A549 treated with Hydrocortisone at 1 μM for 4 hours (cell line): ENCODE measurements at places on chromosomes 13 and 19. TPM values are rescaled to one million over a fixed set of nuclear protein-coding genes. Genes with fewer than 3 reads are reported as not detected.

Gene KCNRG
- 0.50 to 0.93 TPM (median 0.76 TPM) in 5 replicates for total RNA-seq

Gene SYMPK
- 66.5 to 75.1 TPM (median 72.7 TPM) in 5 replicates for total RNA-seq

Gene ACER1
- total RNA-seq, result not detected in 5 replicates

Gene TTC9B
- 0.16 to 0.79 TPM (median 0.45 TPM) in 5 replicates for total RNA-seq

Gene F2RL3
- total RNA-seq, result 0.03 TPM in 1 of 5 replicates, not detected in the others

Gene UPF1
- total RNA-seq, result 38.3 to 42.6 TPM (median 41.3 TPM) in 5 replicates

Gene ZNF568
- 0.84 to 1.5 TPM (median 1.2 TPM) in 5 replicates for total RNA-seq

Gene ZNF382
- total RNA-seq, result 0.06 to 0.29 TPM (median 0.07 TPM) in 3 of 5 replicates, not detected in the others

Gene C13orf42
- not detected in 5 replicates for total RNA-seq

Gene RPS5
- total RNA-seq, result 2,190 to 2,596 TPM (median 2,481 TPM) in 5 replicates

Gene NPAS1
- 4.8 to 9.1 TPM (median 6.5 TPM) in 5 replicates for total RNA-seq

Gene KCNN4
- total RNA-seq, result 42.2 to 55.5 TPM (median 53.1 TPM) in 5 replicates

Gene OR10H1
- not detected in 5 replicates for total RNA-seq

Gene RFPL4A
- 0.38 to 1.1 TPM (median 0.84 TPM) in 5 replicates for total RNA-seq

Gene KL
- total RNA-seq, result 0.02 to 0.07 TPM (median 0.05 TPM) in 5 replicates

Gene LILRA1
- total RNA-seq, result not detected in 5 replicates

Gene RAB20
- 1.5 to 2.1 TPM (median 1.8 TPM) in 5 replicates for total RNA-seq

Gene ZNF418
- total RNA-seq, result 1.0 to 1.6 TPM (median 1.4 TPM) in 5 replicates

Gene PSPN
- total RNA-seq, result 0.46 to 1.0 TPM (median 0.77 TPM) in 5 replicates

Gene SH2D3A
- total RNA-seq, result 15.8 to 19.9 TPM (median 17.4 TPM) in 5 replicates

Gene ZNF230
- total RNA-seq, result 2.2 to 4.2 TPM (median 3.3 TPM) in 5 replicates

Gene ITPKC
- 32.7 to 43.3 TPM (median 38.0 TPM) in 5 replicates for total RNA-seq
